ENCODE measurements at places on chromosomes 3 and 15. TPM values are rescaled to one million over a fixed set of nuclear protein-coding genes. Genes with fewer than 3 reads are reported as not detected.

ANKRD63 gene
- total RNA-seq, result not detected

LIPC gene
- total RNA-seq, result not detected

GOLGA8S gene
- 0.05 TPM for total RNA-seq

NR2E3 gene
- total RNA-seq, result not detected

ZIC1 gene
- not detected for total RNA-seq

EOGT gene
- 9.3 TPM for total RNA-seq

MORC1 gene
- not detected for total RNA-seq

MST1R gene
- total RNA-seq, result 0.93 TPM

EPHB3 gene
- 0.07 TPM for total RNA-seq

KBTBD13 gene
- not detected for total RNA-seq

P2RY14 gene
- total RNA-seq, result 0.17 TPM

PLSCR2 gene
- total RNA-seq, result not detected

MYH15 gene
- 0.12 TPM for total RNA-seq

COLQ gene
- 1.5 TPM for total RNA-seq

CRYBG3 gene
- total RNA-seq, result 6.9 TPM

CCDC39 gene
- not detected for total RNA-seq

MOBP gene
- total RNA-seq, result not detected

ROBO1 gene
- not detected for total RNA-seq

ISL2 gene
- total RNA-seq, result 0.15 TPM

IMPG2 gene
- total RNA-seq, result 0.12 TPM

ITPKA gene
- 3.5 TPM for total RNA-seq

PLA2G4E gene
- not detected for total RNA-seq

UACA gene
- 3.8 TPM for total RNA-seq

Data from activated CD4-positive, alpha-beta memory T cell treated with anti-CD3 and anti-CD28 coated beads for 36 hours (primary cell).